ENCODE measurements at places on chromosomes 16 and 17. TPM values are rescaled to one million over a fixed set of nuclear protein-coding genes. Genes with fewer than 3 reads are reported as not detected.

CACNA1H gene
- 15.4 TPM for total RNA-seq

SNTB2 gene
- total RNA-seq: 8.9 TPM

DNA sequence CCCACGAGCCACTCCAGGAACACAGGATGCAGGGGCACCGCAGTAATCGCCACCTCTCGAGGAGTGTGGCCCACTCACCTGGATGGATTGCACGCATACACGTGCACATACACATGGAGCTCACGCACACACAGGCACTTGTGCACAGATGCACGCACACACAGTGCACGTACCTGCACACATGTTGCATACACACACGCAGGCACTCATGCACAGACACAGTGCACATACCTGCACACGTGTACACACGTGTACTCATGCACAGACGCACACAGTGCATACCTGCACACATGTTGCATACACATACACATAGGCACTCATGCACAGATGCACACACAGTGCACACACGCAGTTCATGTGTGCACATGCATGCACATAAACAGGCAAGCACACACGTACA is 11.6 kb upstream of the WDR45B start:
- no peak for DNase-seq

GRCh38 chr17:43914451-43914850 is 7.1 kb upstream of the MPP2 start:
- DNase-seq: no peak

DNA sequence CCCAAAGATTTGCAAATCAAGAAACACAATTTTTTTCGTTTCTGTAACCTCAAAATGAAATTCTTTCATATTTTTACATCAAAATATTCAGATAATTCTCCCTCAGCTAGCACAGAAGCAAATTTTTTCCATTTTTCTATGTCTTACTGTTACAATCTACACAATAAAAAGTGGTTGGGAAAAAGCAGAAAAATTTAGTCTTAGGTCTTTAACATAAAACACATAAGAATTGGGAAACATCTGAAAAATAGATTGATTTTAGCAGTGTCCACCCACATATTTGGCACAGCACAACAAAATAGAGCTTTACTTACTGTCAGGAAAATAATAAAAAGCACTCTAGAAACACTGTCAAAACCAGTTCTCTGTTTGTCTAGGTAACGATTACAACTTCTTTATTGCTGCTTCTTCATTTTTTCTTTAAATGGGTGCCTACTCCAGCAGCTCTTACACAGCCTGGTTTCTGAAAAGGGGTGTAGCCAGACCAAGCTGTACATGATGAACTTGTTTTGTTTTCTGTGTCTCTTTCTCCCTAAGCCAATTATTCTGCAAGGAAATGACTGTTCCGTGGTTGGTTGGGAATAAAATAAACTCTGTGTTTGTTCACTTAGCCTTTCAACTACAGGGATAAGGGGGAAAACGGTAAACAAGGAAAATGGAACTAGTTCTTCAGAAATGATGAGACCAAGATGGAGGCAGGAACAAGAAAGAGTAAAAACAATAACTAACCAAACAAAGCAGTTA is at the start of gene ABCA6:
ABCA6 (minus strand) TSS at position 465 of the 744 bp plus-strand sequence. CDS start 1,192 bp downstream, outside the sequence.
- no peak for DNase-seq

GRCh38 chr17:51397361-51398127 is 137.2 kb downstream of the UTP18 start:
- no peak for DNase-seq

GRCh38 chr17:31608659-31609254 is 217.3 kb downstream of the RAB11FIP4 start:
- no peak for DNase-seq
